ENCODE measurements at places on chromosomes 11 and 22.

- DNase-seq, result no peak
Measured at GRCh38 chr11:65593518-65594414, 1.8 kb downstream of the KCNK7 start.

DNA sequence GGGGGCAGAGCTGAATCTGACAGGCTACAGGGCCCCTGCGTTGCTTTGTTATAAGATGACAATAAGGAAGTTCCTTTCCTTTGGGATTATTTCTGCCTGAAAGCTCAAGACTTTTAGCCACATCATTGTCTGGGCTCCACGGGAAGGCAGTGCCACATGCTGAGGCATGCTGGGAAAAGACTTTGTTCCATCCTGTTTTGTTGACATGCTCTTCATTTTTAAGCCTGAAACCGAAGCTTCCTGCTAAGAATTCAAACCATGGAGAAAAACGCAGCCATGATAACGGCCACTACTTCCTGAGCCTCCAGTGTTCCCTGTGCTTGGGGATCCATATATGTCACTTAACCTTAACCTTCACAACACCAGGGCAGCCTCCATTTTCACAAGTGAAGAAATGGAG is 5.5 kb upstream of the TCF20 start:
- no peak for DNase-seq

GRCh38 chr11:70018816-70019215 is 59.3 kb upstream of the ANO1 start:
- DNase-seq, result no peak

DNA sequence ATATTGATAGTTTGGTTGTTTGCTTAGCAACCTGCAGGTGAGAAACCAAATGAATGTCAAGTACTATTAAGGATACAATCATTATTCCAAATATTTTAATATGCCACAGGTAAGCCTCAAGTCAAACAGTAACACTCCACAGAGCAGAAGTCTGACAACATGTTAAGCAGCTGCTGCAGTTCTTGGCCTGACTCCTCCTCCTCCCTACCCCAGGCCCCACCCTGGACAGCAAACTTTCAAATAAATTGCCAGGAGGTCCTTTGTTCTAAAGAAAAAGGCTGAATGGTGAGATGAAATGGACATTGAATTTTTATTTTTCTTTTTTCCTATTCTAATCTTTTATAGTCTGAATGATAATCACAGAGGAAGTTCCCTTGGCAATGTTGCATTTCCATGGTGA is 260.0 kb upstream of the POU2AF2 start:
- DNase-seq, result no peak

- peak; percentile 5 for DNase-seq
Measured at GRCh38 chr11:64007160-64007628, 21.0 kb downstream of the OTUB1 start.

GRCh38 chr11:75055511-75055910 is 41.2 kb downstream of the OR2AT4 start:
- DNase-seq, result no peak

DNA sequence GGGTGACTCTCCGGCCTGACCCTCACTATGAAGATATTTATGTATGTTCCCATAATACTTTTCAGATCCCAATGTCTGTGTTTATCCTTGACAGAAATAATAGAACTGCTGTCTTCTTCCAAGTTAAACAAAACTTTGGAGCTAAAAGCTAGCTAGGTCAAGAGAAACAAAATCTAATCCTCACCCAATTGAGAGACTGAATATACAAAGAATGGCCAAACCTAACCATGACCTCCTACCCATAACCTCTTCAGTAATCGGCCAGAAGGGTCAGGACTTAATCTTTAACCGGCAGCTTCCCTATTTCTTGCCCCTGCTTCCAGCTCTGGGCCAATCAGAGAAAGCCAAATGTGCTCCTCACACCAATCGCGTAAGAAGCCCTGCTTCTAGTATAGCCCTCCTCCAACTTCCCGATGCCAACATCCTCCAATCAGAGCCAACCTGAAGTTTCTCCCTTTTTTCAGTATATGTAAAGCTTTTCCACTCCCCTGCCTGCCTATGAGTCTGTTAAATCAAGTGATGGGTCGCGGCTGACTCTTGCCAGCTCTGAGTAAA is 1.7 kb upstream of the DDX6 start:
- DNase-seq, result peak; percentile 84

GRCh38 chr11:59152312-59152951 is 9.8 kb downstream of the FAM111A start:
- no peak for DNase-seq

DNA sequence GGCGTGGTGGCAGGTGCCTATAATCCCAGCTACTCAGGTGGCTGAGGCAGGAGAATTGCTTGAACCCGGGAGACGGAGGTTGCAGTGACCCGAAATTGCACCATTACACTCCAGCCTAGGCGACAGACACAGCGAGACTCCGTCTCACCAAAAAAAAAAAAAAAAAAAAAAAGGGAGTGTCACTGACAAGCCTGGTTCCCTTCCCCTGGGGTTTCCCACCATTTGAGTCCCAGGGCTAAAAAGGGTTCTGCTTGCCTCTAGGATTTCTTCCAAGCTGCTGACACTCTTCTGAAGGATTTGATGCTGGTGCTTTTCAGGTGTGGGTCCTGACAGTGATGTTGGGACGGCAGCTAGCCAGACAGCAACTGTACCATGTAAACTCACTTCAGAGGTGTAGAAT is 1.3 kb upstream of the CCDC88B start:
- DNase-seq, result no peak
